ENCODE measurements at places on chromosomes 2 and 18.
A peak's percentile ranks its signal among the peaks of the same experiment; 100 is the strongest.

GRCh38 chr2:39119732-39120520, 925 bp downstream of the SOS1 start:
- peak; percentile 82 for DNase-seq

GRCh38 chr2:157337978-157338377, 12.4 kb upstream of the ERMN start:
- DNase-seq: no peak

GRCh38 chr2:200336980-200337615, 30.6 kb downstream of the SPATS2L start:
- DNase-seq: no peak

DNA sequence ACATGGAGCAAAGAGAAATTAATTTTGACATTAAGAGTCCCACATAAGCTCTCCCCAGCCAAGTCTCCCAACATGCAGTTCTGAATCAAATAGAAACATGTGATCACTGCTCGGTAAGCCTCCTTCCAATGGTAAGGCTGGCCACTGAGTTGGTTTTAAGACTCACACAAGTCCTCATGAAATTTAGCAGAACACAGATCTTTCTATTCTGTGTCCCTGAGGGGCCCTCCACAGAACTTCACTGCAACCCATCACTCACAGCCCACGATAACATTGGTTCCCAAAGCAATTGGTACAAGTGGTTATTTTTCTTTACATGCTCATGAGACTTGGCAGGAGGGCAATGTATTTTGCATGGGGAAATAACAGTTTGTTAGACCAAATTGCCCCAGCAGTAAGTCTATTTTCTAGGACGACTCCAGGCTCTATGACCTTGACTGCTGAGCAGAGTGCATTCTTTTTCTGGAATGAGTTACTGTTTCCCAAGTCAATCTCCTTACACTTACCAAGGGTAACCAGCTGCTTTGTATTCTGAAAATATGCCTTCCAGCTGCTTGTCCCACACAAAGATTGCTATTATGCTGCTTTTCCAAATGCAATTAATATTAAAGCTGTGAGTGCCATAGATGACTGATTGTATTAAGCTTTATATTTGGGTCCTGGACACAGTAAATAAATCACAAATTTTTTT, 142.3 kb upstream of the TANK start:
- DNase-seq: no peak

DNA sequence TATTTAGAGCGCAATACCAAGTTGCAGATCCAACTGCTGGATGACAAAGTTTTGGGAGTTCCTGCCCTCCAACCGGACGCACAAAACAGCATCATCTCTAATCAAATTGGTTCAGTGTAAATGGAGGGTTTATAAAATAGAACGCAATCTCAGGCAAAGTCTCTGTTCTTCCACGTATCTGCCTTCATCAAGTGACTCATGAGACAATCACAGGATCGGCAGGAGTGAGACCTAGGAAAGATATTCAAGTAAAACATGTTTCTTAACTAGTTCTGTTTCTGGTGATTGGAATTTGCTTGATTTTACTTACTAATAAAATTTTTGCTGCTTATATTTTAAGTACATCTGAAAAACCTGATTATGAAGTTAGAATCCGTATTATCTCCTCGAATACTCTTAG, 7.6 kb downstream of the FZD5 start:
- no peak for DNase-seq

- no peak for DNase-seq
Observed at GRCh38 chr2:22787745-22788144, 597.2 kb upstream of the KLHL29 start.

GRCh38 chr2:151264157-151264825, 2.6 kb upstream of the RBM43 start:
- no peak for DNase-seq

- DNase-seq: no peak
Observed at GRCh38 chr18:78448591-78448990, 531.0 kb upstream of the SALL3 start.

GRCh38 chr18:2108591-2108990, 462.7 kb downstream of the METTL4 start:
- no peak for DNase-seq

DNA sequence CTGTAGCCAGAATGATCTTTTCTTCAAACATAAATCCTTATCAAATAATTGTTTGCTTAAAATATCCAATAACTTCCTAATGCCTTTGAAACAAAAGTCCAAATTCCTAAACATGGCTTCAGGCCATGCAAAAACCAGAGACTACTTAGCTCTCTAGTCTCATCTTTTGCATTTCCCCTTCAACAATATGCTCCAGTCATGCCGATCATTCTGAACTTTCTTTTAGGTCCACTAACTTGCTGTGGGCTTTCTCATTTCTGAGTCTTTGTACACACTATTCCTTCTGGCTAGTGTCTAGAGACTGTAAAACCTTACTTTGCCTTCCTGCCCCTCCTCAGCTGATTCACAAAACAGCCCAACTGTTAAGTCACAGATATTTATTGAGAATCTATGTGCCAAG, 51.5 kb downstream of the VIL1 start:
- no peak for DNase-seq

DNA sequence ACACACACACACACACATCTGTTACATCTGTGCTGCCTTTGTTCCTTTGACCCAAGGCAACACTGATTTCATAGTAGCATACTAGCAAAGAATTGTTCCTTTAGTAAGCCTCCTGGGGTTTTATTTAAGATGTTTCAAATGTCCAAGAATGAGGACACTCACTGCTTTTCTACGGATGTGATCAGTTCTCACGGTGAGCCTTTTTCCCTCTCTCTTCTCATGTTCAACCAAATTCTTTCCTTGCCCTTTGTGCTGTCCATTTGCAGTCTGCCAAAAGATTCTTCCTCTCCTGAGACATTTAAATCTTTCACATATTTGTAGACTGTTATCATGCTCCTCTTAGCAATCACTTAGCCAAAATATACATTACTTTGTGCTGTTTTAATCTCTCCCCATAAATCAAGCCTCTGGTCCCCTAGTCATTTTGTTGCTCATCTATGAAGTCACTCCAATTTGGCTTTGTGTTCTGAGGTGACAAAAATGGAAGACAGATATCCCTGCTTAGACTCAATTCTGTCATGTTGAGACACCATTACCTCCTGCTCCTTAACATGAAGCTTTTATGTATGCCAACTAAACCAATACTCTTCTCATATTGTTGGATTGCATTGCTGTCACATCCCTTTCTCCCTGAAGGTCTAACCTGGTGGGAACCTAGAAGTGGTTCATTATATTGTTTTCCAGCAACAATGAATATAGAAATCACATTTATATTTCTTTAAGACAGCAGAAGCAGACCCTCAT, 1605.3 kb upstream of the ACVR2A start:
- DNase-seq: no peak

DNA sequence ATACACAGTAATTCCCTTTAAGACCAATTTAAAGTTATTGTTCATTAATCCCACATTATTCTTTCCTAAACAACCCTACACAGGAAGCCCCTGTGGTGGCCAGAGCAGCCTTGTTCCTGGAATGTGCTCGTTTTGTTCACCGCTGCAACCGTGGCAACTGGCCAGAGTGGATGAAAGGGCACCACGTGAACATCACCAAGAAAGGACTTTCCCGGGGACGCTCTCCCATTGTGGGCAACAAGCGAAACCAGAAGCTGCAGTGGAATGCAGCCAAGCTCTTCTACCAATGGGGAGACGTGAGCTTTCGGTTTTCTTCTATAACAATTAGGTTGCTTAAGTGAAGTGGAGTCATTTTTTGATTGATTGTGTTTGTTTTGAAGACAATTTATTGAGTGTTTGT, 101.0 kb downstream of the UNC80 start:
- DNase-seq: peak; percentile 91

DNA sequence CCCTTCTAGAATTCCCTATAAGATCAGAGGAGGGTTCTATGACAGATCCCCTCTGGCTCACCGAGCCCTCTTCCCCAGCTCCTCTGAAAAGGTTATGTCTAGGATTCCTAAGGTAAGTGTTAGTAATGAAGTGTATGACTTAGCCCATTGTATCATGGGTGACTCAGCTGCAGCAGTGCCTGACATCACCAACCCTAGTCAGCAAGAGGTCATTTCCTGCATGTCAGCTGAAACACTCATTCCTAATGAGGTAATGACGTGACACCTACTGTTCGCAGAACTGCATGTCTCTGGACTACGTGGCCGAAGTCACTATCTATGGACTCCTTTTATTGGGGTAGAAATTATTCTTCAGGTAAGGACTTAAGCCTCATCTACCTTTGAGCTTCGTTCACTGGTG, 196.1 kb upstream of the MYT1L start:
- DNase-seq: no peak

DNA sequence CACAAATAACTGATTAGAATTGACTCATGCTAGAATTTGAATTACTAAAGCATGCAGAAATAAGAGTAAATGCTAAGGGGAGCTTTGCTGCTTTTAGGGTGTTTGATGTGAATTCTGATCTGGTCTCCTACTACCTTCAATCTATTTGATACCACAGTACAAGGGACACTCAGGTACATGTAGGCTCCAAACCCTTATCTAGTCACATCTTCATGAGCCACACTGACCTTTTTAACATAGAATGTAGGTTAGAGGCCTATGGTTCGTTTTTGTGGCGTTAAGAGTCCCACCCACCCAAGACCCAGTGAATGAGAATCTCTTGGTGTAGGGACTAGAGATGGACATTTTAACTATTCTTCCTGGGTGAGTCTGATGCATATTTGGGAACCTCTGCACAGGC, 65.7 kb downstream of the PLCL1 start:
- no peak for DNase-seq

Measured in neural progenitor cell (in vitro differentiated cells).